ENCODE measurements at places on chromosomes 7 and 10. TPM values are rescaled to one million over a fixed set of nuclear protein-coding genes. Genes with fewer than 3 reads are reported as not detected.

The SEMA4G gene
- 55.1 TPM for total RNA-seq

GRCh38 chr7:134331393-134331792, 14.7 kb upstream of the SLC35B4 start:
- DNase-seq = no peak

The TDRD1 gene
- total RNA-seq = 2.0 TPM

- DNase-seq = no peak
These were observed 8.7 kb upstream of the POLD2 start for GRCh38 chr7:44132039-44132438.

The PNLIPRP3 gene
- total RNA-seq = not detected

- DNase-seq = no peak
These were observed 27.4 kb downstream of the WIPI2 start for GRCh38 chr7:5217396-5217795.

DNA sequence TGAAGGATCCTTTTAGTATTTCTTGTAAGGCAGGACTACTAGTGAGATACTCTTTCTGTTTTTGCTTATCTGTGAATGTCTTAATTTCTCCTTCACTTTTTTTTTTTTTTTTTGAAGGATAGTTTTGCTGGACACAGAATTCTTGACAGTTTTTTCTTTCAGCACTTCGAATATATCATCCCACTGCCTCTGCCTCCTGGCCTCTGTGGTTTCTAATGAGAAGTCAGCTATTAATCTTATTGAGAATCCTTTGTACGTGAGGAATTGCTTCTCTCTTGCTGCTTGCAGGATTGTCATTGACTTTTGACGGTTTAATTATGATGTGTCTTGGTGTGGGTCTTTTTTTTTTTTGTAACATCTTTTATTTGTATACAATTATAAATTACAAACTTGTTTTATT, 12.6 kb upstream of the WAC start:
- DNase-seq = no peak

GRCh38 chr10:101446947-101447346, 93.0 kb downstream of the BTRC start:
- DNase-seq = no peak

The EGR2 gene
- total RNA-seq = 19.3 TPM

GRCh38 chr10:86225103-86225782, 141.4 kb downstream of the GRID1 start:
- no peak for DNase-seq
